SW480 (cell line): ENCODE measurements at places on chromosomes 11 and 22.

GRCh38 chr11:20669820-20670684 is 666 bp downstream of the NELL1 start:
- DNase-seq = no peak

DNA sequence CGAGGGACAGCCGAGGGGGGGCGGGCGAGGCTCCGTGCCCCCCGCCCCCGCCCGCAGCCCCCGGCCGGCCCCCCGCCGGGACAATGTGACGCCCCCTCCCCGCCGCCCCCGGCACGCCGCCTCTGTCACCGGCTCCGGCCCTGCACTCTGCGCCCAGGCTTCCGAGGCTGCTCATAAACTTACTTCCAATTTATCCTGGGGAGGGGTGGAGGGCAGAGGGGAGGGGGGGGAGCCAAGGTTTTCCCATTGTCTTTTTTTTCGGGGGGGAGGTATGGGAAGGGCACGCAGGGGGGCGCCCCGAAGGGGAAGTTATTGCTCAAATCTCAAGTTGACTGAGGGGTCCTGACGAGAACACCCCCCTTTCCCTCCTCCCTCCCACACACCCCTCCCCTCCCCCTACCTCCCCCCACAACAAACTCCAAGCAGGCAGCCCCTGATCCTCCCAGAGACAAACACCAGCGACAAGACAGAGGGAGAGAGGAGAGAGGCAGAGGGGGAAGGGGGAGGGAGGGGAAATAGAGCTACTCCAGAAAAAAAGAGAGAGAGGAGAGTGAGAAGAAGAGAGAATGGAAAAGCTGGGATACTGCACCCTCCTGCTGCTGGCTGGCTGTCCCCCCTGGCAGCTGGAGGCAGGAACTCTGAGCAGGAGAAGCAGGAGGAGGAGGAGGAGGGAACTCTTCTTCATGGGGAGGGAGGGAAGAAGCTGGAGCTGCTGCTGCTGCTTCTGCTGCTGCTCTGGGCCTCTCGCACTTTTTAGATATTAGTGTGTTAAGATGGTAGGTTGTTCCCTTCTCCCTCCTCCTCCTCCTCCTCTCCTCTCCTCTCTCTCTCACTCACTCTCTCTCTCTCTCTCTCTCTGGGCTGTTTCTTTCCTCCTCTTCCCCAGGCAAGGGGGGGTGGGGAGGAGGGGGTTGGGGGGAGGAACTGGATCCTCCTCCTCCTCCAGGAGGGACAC is 631 bp downstream of the PHF21A start:
- DNase-seq = peak; percentile 90

GRCh38 chr11:5178046-5178837 is 22.2 kb downstream of the OR51V1 start:
- no peak for DNase-seq

DNA sequence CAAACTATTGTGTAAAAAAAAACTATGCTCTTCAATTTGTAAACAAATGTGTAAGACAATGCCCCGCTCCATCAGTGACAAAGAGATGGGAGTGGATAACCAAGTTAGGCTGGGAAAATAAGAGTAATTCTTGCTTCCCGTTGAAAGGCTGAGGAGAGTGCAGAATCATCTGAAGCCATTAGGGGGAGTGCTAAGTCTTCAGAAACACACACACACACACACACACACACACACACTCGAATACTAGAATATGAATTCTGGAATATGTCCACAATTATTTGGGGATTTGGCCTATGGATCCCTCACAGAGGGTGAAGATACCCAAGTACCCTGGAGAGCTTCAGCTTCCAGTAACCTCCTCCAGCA is 27.8 kb upstream of the ROBO3 start:
- DNase-seq = peak; percentile 86
